ENCODE measurements at places on chromosomes 4 and X.

DNA sequence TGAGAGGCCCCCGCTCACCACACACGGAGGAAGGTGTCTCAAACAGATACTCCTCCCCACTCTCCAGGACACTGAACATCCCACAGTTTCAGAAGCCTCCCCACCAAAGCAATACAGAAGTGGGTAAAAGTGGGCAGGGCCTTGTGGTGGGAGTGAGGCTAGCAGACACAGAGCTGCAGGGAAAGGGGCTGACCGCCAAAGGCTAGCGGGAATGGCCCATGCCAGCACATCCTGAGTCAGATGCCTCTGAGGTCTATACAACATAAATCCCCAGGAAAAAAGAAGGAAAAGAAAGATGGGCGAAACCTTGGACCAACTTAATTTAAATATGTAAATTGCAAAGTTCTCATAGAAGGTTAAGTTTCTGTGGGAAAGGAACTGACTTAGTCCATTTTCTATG, 21.9 kb upstream of the ARHGAP10 start:
- DNase-seq: no peak

DNA sequence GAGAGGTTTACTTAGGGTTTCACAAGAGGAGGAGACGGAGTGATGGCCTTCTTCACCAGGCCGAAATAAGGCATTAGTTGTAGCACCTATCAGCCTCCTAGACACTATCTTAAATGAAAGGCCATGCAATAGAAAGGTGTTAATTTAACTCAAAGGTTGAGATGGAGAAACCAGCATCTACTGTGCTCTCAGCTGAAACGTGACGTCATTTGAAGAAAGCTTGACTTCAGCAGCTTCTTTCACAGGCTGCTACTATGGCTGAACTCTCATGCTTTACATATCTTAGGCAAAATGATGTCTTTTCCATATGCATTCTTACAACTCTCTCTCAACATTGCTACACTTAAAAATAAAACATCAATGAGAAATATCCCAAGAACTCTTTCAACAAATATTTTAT, 99.6 kb downstream of the GUCY2F start:
- DNase-seq: no peak

GRCh38 chr4:169311643-169312365, 41.0 kb upstream of the SH3RF1 start:
- no peak for DNase-seq

DNA sequence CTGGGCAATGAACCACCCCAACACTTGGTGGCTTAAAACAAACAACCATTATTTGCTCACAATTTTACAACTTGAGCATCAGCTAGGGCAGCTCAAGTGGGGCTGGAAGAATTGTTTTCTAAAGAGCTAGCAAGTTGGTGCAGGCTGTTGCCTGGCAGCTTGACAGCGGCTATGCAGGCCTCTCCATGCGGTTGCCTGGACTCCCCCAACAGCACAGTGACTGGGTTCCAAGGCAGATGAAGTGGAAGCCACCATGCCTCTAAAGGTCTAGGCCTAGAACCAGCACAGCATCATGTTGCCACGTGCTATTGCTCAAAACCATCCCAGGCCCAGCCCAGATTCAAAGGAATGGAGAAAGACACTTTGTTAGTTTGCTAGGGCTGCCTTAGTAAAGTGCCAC, 114.8 kb downstream of the BCOR start:
- DNase-seq: no peak

- no peak for DNase-seq
Observed at GRCh38 chr4:143554728-143555597, 41.5 kb downstream of the SMARCA5 start.

GRCh38 chr4:166153548-166153947, 280.5 kb downstream of the TLL1 start:
- DNase-seq: no peak

GRCh38 chr4:118367872-118368271, 15.1 kb upstream of the PRSS12 start:
- DNase-seq: no peak

GRCh38 chr4:9921326-9921725, 100.0 kb downstream of the SLC2A9 start:
- no peak for DNase-seq

GRCh38 chrX:39729981-39730661, 367.6 kb downstream of the BCOR start:
- no peak for DNase-seq

Data from GF-D8 (cell line).